Activated naive CD8-positive, alpha-beta T cell treated with anti-CD3 and anti-CD28 coated beads, Interleukin-2, amount 50 U/mL, for 24 hours (primary cell): ENCODE measurements at places on chromosomes 12 and 14.

GRCh38 chr12:76898442-76898841 is 19.6 kb upstream of the CSRP2 start:
- no peak for DNase-seq

DNA sequence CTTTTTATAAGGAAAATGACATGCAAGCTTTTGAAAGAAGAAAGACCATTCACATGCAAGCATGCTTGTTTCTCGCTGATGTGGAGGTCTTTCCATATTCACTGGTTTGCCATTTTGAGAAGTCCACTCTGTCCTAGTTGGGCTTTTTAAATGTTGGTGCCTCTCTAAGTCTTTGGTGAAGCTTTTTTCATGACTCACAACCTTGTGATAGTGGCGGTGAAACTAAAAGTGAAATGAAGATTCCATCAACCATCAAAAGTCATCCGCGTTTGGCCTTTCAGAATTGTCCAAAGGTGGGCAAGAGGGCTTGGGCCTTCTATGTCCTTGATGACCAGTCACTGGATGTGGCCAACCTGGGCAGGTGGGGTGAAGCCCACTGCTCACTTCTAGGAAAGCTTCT is 4.3 kb downstream of the LRRC74A start:
- DNase-seq, result no peak

DNA sequence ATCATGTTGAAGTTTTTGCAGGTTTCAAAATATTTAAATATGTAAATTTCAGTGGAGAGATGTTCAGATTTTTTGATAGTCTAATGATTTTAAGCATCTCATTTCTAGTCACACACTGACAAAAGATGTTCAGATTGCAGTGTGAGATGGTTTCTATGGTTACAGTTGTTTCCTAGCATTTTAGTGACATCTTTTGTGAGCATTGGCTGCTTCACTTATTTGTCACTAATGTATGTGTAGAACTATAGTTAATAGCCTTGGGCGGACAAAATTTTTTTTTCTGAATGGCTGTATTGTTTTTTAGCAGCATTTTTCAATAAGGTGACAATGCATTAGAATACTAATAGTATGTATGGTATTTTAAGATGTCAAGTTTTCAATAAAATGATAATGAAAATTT is 315.6 kb upstream of the PRKD1 start:
- DNase-seq, result no peak

GRCh38 chr12:124927201-124928094 is 13.0 kb upstream of the UBC start:
- DNase-seq, result peak; percentile 93

DNA sequence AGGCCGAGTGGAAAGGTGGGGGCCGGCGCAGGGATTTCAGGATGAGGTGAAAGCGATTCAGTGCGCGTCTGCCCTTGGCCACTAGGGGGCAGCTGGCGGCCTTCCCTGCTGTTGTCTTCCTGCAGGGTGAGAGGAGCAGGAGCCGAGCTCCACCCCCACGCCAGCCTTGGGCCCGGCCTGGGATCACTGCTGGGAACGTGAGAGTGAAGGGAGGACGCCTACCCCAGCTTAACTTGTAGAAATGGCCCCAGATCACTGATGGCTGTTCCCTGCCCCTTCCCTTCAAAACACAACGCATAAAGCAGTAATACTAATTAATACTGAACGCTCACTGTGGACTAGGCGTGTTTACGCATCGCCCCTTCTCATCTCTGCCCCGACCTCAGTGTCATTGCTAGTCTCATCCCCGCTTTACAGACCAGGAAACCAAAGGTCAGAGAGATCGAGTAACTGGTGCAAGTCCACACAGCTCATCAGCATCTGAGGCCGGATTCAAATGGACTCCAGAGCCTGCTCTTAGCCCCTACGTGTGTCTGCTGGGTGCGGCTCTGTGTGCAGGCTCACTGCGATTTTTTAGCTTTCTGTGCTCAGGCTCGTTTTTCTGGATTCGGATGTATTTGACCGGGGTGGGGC is 24.3 kb downstream of the MVK start:
- peak; percentile 78 for DNase-seq

GRCh38 chr14:51546603-51547258 is 105.0 kb upstream of the FRMD6 start:
- no peak for DNase-seq

DNA sequence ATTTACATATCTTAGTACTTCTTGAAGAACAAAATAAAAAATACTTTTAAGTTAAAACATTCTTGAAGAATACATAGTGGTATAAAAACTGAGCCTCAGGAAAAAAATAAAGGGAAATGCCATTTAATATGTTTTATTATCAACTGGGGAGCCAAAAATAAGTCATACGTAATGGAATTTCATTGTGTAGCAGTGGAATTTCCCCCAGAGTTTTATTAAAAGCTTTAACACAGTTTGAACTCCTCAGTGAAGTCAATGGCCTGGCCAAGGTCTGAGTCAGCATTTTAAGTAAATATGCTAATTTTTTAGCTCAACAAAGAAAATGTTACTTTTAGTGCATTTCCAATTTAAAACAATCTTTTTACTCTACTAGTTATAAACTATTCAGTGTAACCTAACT is 350.1 kb upstream of the ATP2B1 start:
- no peak for DNase-seq

GRCh38 chr12:96227365-96228106 is 33.4 kb downstream of the ELK3 start:
- no peak for DNase-seq

DNA sequence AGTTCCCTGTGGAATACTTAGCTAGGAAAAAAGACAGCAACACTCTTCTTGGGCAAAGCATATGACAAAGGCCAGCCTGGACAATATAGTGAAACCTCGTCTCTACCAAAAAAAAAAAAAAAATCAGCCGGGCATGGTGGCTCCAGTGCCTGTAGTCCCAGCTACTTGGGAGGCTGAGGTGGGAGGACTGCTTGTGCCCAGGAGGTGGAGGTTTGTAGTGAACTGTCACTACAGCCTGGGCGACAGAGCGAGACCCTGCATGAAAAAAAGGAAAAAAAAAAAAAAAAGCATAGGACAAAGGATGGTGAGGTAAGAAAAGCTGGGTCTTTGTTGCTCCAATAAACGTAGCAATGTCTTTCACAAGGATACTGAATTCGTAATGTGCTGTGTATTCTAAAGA is 1.1 kb downstream of the TXNDC16 start:
- DNase-seq, result no peak

- DNase-seq, result no peak
These were observed 31.9 kb downstream of the ETNK1 start for GRCh38 chr12:22656831-22657230.

DNA sequence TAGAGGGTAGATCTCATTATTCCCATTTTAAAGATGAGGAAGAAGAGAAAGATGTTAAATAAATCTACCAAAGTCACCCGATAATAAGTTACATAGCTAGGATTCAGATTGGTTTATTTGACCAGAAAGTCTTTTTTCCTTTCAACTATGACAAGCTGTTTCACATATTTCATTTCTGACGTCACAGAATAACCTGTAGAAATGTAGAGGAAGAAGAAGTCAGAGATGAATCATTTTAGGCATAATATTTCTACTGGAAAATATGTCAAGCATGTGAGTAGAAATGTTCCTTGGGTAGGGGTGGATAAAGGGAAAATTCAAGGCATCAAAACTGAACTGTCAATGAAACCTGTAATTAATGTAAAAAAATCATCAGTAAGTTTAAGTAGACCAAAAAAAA is 107.0 kb downstream of the MGST1 start:
- DNase-seq, result no peak

DNA sequence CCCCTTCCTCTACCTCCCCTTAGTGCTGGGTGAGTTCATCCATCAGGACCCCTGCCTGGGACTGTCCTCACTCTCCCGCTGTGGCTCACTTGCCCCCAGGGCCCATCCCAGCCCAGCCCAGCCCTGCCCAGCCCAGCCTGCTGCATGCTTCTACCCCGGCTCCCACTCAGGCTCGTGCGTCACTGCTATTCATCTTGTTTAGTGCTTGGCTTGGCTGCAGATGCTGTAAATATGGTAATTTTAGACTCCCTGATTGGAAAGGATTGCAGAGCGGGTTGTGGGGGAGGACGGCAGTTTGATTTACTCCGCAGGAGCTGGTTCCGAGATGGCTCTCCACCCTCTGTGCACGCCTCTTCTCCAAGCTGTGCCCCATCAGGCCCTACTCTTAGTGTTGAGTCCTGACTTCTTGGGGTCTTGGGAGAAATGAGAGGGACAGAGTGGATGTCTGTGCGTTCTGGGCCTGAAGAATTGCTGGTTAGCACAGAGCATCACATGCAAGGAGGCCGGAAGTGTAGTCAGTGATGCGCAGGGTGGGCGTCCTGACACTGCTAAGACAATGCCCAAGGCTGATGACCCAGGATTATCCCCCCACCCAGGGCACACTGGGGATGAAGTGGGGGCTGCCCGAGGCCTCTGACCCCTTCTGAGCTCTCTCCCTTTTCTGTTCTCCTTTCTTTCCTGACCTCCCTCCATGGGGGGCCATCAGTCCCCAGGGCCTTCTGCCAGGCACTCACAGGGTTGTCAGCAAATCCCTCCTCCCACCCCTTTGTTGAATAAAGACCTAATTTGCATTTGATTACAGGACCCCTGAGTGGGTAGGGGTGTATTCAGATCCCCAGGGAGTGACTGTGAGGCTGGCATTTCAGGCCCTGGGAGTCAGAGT is 244.4 kb downstream of the ZFP36L1 start:
- DNase-seq, result no peak

- no peak for DNase-seq
These were observed 9.7 kb upstream of the CACNA1C start for GRCh38 chr12:2043054-2043453.

GRCh38 chr12:89950421-89950820 is 241.8 kb upstream of the ATP2B1 start:
- no peak for DNase-seq

GRCh38 chr12:7146906-7147305 is 16.7 kb downstream of the CLSTN3 start:
- DNase-seq, result no peak

DNA sequence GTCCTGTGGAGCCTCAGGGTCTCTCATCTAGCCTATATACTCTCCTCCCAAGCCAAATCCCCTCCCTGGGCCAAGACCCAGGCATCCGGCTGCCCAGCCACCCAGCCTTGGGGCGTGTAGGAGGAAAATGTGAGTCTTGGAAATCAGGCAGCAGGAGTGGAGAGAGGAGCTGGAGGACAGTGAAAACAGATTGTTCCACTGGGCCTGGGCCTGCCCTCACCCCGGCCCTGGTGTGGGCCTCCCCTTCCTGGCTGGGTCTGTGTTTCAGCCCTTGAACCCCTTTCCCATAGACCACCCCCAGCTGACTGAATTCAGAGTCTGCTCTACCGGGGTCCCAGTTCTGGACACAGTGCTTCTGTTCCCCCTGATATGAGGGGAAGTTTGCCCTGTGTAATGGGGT is 6.7 kb downstream of the ITGA5 start:
- DNase-seq, result no peak

- peak; percentile 47 for DNase-seq
These were observed 73.4 kb upstream of the ETV6 start for GRCh38 chr12:11576104-11576503.

- no peak for DNase-seq
These were observed 39.8 kb upstream of the PPP1R13B start for GRCh38 chr14:103887170-103887501.

DNA sequence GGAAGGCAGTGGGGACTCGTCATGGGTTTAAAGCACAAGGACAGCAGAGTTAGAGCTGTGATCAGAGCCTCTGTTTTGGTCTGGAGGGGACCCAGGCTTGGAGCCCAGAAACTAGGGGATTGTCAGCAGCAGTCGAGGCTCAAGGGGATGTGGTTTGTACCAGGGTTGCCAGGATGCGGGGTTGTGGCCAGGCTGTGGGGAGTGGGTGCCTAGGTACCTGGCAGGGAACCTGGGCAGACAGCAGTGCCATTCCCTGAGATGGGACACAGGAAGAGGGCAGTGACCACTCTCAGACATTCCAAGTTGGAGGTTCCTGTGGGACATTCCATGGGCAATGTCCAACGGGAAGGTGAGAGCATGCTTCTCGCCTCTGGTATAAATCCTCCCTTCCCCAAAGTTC is 222.3 kb downstream of the SLC41A2 start:
- DNase-seq, result no peak

GRCh38 chr14:72599579-72600470 is 294.1 kb downstream of the DPF3 start:
- no peak for DNase-seq

- peak; percentile 18 for DNase-seq
These were observed 44.4 kb downstream of the ARL6IP4 start for GRCh38 chr12:123024819-123025391.

DNA sequence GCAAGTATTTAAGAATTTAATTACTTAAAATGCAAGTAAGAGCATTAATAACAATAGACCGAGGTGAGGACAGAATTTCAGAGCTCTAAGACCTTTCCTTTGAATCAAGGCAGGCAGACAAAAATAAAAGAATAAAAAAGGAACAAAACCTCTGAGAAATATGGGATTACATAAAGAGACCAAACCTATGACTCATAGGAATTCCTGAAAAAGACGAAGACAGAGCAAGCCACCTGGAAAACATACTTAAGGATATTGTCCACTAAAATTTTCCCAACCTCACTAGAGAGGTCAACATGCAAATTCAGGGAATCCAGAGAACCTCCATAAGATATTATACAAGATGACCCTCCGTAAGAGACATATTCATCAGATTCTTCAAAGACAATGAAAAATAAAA is 325.1 kb downstream of the AEBP2 start:
- DNase-seq, result no peak

DNA sequence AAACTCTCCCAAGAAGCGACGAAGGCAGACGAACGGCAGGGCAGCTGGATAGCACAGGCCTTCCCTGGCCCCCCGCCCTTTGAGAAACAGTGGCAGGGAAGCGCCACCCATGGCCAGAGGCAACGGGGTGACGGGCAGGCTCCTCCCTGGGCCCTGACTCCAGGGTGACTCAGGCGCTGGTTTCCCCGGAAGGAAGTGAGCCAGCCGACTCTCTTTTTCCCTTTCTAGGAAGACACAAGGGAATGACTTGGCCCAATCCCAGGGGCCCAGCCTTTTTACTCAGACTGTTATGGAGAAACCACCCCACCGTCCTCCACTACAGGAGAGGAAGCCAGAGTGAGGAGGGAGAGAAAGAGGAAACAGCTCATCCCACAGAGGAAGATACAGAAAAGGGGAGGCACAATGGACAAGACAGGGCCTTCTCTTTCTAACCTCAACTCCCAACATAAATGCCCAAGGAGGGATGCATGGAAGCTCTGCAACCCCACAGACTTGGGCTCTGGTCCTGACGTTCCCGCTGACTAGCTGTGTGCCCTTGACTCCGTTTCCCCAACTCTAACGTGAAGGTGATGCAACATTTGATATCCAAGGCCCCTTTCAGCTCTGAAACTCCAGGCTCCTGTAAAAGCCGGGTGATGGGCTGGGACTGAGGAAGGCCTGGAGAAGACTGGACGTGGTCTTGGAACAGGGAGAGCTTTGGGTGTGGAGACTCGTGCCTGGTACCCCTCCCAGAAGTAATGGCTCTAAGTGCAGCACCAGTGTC is 27.9 kb downstream of the ACTN1 start:
- no peak for DNase-seq

DNA sequence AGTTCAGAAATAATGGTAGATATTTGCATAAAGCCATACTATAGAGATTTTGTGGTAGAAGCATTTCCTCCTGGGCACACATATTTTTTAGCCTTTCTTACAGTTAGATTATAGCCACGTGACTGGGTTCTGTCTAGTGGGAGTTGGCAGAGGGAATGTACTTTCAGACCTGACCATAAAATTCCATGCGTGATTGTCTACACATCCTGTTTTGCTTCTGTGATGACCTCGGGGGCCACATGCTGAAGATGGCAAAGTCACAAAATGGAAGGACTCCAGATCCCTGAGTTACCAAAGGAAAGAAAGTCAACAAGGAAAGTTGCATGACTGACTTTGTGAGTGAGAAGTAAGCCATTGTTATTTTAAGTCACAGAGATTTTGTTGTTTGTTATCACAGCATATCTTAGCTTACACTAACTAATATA is 14.6 kb upstream of the MIA2 start:
- DNase-seq, result no peak
